Cerebellum (tissue), 4 donors: ENCODE measurements at places on chromosomes 5 and 9. TPM values are rescaled to one million over a fixed set of nuclear protein-coding genes. Genes with fewer than 3 reads are reported as not detected.

The SPOUT1 gene
- total RNA-seq, result 19.5 TPM

The SLC1A1 gene
- 16.7 TPM for total RNA-seq

- no peak for DNase-seq
Observed at GRCh38 chr5:58450811-58451629, 8.9 kb downstream of the PLK2 start.

GRCh38 chr5:74653991-74654390, 13.5 kb upstream of the ENC1 start:
- DNase-seq, result no peak

DNA sequence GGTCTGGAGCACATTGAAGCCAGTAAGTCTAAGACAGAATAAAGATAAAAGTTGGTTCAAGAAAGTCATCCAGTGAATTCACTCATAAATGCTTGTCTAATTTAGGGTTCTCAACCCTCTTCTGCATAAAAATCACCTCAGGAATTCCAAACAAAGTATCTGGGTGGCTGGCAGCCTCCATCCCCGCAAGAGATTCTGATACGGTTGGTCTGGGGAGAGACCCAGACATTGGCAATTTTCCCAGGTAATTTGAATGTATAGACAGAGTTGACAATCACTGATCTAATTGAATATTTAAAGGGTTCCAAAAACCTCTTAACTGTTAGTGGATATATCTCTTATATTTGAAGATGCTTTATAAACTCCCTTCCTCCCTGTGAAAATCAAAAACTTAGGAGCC, 14.9 kb downstream of the ADAMTSL1 start:
- DNase-seq, result no peak

The NRARP gene
- 4.4 TPM for total RNA-seq

GRCh38 chr5:153147891-153148623, 342.4 kb upstream of the GRIA1 start:
- DNase-seq, result no peak
